ENCODE measurements at places on chromosomes 5 and 9.

- no peak for DNase-seq
Measured at GRCh38 chr5:125057912-125058826, 311.7 kb upstream of the ZNF608 start.

DNA sequence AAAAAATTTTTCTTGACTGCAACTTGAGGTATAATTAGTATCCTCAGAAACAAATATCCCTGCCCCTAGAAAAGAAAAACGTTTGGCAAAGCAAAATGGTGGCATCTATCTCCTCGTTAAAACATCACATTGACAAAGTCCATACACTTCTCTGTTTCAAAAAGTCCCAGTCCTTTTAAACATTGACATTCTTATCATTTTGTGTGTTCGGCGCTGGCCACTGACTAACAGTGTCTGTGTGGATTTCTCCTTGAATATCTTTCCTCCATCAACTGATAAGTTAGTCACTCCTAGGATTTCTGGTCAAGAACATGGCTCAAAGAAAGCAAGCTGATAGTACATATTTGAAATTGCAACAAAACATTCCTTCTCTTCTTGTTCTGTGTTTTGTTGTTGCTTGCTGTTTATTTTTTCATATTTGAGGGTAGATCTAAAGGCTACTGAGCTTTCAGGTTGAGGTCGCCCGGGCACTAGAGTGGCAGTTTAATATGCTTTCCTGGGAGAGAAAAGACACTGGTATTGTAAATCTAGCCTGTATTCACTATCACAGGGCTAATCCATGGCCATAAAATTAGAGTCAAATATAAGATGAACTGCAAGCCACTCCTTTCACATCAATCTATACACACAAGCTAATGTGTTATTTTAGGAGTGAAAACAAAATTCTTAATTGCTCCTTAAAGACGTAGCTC lies 8.5 kb upstream of the PPIC start:
- DNase-seq, result no peak

DNA sequence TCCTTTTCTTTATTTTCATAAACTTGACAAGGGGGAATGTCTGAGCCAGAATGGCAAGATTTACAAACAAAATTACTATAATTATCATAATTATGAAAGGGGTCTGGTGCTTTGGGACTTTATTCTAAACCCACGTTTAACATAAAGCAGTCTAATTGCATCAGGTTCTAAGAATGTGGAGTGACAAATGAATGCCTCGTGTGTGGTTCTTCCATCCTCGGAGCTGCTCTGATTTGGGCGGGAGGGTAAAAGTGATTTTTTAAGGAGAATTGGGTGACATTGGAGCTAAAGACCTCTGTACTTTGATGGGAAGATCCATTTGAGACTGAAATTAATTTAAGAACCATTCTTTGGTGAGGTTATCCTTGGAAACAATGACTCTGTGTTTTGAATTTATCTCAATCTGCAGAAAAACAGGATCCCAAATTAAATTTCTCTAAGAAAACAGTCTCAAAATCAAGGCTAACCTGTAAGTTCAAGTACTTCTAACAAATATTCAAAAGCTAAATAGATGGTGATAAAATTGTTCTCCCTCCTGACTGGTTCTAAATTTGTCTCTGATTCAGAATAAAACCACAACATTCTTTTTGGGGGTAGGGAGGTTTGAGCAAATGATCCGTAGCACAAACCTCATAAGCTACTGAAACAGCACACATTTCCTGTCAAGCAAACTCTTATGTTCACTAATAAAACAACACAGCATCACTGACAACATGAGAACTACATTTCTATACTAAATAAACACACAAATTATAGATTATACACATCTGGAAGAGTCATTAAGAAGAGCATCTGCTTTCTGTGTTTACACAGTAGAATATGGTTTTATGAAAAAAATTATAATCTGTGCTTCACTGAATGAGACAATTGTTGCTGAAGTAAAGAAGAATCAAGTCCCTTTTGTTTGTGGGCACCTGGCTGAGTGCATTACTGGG lies 85.5 kb downstream of the DCP2 start:
- no peak for DNase-seq

- DNase-seq, result no peak
Measured at GRCh38 chr5:32251871-32252458, 60.8 kb downstream of the MTMR12 start.

DNA sequence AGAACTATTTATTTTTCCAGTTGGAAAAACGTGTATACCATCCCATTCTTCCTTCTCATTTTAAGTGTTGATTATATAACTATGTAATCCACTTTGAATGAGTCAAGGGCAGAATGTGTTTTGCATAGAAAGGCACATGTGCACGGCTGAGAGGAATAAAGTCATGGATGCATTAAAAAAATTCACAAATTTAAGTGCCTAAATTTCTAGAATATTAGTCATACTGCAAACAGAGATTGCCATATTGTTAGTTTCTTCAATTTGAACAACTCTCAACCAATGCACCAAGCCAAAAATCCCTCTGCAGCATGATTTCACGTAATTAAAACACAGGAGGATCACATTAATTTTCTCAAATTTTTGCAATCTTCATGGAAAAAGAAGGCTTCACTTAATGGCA lies 166.3 kb downstream of the MPDZ start:
- no peak for DNase-seq

- no peak for DNase-seq
Measured at GRCh38 chr5:154727361-154727760, 27.8 kb upstream of the LARP1 start.

GRCh38 chr5:116733991-116734975 lies 159.7 kb upstream of the SEMA6A start:
- no peak for DNase-seq

- no peak for DNase-seq
Measured at GRCh38 chr5:135237748-135238103, 161.3 kb downstream of the MACROH2A1 start.

- DNase-seq, result no peak
Measured at GRCh38 chr5:5979377-5979760, 399.0 kb downstream of the MED10 start.

- DNase-seq, result no peak
Measured at GRCh38 chr5:36721664-36722235, 115.3 kb downstream of the SLC1A3 start.

- no peak for DNase-seq
Measured at GRCh38 chr5:96863949-96864584, 12.2 kb upstream of the ERAP2 start.

GRCh38 chr5:106796081-106796480 lies 874.7 kb downstream of the EFNA5 start:
- no peak for DNase-seq
